ENCODE measurements at places on chromosomes 12 and 14.

GRCh38 chr14:95072310-95072905, 84.9 kb downstream of the DICER1 start:
- no peak for DNase-seq

GRCh38 chr12:98745578-98746391, 100.7 kb downstream of the APAF1 start:
- DNase-seq: peak; percentile 66

DNA sequence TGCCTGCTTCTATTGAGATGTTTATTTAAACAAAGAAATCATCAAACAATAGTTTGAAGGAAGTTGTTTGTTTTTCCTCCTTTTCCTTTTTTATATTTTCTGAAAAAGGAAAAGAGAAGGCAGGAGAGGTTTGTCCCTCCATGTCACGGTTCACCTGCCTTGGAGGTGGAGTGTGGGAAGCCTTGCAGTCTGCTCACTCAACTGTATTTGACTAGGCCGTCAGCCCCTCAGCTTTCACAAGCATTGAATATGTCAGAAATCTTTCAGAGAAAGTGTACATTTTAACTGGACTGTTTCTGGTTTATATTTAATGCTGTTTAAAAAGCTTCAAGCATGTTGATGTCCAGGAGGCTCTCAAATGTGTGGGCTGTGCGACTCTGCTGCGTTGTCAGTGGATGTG, 370.4 kb downstream of the NPAS3 start:
- DNase-seq: no peak

DNA sequence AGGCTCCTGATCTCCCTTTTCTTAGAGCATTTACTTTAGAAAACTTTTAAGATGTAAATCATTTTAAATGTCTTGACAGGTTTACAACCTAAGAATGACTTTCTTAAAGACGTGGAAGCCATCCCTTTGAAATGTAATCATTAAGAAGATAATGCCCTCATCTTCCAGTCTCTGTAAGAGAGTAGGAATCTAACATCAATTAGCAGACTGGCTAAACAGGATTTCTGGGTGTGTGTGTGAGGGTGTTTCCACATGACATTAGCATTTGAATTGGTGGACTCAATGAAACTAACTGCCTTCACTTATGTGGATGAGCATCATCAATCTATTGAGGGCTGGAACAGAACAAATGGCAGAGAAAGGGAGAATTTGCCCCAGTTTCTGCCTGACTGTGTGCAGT, 329.5 kb downstream of the RPL10L start:
- no peak for DNase-seq

- no peak for DNase-seq
Measured at GRCh38 chr12:92721130-92721529, 18.3 kb downstream of the PLEKHG7 start.
